Stimulated activated CD4-positive, alpha-beta T cell treated with anti-CD3 and anti-CD28 coated beads, Interleukin-2, amount 100 ng/mL, for 48 hours (primary cell): ENCODE measurements at places on chromosomes 4 and X.

DNA sequence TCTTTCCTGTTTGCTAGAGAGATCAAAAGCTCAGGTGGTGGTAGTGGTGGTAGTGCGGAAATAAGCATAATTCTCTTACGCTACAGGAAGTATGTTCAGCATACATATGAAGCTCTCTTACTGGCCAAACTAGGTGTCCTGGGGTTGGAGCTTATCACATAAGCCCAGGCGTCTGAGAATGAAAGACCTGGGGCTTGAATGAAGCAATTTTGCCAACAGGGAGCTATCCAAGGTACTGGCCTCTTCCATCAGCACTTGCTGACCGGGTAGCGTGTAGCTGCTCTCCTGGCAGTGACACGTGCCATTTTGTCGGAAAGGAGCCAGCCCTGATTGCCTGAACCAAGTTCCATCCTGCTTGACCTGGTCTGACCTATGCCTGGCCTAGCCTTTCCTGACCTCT is 65.9 kb upstream of the HPF1 start:
- DNase-seq = peak; percentile 2

DNA sequence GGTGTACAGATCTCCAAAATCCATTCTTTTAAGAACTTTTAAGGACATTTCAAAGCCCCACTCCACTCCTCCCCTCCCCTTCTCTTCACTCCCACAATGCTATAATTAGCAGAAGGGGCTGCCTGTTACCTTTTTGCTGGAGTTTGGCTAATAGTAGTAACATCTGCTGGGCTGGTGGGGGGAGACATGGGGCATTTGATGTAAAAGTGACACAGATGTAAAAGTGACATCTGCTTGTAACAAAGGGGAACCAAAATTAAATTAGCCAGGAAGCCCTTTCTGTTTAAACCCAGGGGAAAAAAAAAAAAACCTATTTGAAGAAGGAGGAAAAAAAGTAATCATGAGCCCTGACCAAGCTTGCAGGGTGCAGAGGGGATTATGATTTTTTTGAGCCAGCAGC is 5.4 kb upstream of the PHOX2B start:
- no peak for DNase-seq

GRCh38 chr4:108834166-108834834 is 71.4 kb upstream of the ETNPPL start:
- DNase-seq = no peak

DNA sequence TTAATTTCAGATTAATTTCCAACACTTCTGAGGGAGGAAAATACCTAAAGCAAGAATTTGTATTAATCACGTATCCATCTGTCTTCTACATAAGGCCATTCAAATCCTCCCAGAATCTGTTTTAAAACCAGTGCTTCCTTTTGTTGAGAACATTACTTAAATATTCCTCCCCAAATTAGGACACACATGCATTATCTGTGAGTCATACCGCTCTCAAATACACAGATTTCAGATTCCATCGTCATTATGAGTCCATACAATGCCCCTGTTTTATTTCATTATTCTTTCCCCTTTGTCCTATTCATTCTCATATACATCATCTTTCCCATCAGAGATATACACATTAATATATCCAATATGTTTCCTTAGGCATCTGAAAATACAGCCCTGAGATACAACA is 57.3 kb upstream of the PRSS12 start:
- DNase-seq = no peak

DNA sequence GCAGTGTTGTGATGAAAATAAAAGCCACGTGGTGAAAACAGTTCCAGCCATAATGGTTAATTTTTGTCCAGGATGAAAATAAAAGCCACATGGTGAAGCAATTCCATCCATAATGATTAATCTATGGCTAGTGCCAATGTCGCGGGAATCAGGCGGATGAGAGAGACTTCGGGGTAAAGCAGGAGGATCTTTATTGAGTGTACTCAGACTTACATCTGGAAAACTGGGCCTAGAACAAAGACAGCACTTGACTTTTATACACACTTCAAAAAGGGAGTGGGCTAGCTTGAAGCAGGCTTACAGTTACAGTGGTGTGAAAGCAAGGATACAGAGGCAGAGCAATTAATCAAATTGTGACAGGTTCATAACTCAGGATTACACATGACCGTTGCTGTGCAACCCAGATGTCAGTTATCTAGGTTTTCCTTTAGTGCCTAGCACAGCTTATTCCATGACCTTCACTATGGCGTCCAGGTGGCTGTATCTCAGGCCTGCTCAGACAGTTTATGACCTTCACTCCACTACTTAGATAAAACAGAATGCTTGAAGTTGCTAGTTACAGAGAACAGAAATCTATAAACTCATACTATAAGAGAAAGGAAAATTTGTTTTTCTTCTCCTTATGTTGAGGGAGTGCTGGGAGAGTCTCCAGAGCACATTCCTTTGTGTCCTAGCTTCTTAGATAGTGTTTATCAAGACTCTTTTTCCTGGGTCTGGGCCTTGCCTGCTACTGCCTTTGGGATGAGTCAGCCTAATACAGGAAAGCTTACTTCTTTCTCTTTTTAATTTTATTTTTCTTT is 5.9 kb upstream of the PLA2G12A start:
- no peak for DNase-seq

GRCh38 chrX:70030301-70030767 is 19.4 kb downstream of the AWAT2 start:
- DNase-seq = peak; percentile 57

GRCh38 chr4:73308286-73308685 is 49.7 kb upstream of the ANKRD17 start:
- no peak for DNase-seq

GRCh38 chr4:13427599-13428325 is 56.4 kb downstream of the RAB28 start:
- no peak for DNase-seq

DNA sequence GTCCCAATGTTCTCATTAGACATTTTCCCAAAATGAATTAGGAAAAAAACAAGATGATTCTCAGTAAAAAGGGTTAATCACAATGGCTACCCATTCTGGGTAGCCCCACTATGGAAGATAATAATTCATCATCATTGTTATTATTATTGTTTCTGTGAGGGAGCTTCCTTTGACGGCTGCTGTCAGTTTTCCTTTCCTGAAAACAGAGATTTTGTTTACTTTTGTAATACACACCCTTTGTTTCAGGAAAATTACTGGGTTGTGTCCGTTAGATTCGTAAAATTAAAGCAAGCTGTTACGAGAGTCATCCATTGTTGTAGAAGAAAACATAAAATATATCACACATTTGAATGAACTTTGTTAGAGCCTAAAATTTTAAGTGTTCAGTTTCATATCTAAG is 192.9 kb upstream of the ANKRD50 start:
- DNase-seq = no peak

DNA sequence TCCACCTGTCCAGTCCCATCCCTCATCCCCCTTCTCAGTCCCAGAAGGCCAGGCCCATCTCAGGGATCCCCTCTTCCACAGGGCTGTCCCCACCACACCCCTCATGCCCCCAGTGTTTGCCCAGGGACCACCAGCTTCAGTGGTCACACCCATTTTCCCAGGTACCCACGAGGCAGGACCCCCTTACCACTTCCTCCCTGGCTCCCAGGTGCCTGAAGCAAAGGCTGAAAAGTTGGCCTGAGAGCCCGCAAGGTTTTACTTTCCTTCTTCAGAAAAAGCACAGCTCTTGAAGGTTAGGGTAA is 7.8 kb downstream of the TMEM271 start:
- DNase-seq = no peak

- DNase-seq = no peak
These were observed 162.2 kb downstream of the KLHL4 start for GRCh38 chrX:87679849-87680248.

DNA sequence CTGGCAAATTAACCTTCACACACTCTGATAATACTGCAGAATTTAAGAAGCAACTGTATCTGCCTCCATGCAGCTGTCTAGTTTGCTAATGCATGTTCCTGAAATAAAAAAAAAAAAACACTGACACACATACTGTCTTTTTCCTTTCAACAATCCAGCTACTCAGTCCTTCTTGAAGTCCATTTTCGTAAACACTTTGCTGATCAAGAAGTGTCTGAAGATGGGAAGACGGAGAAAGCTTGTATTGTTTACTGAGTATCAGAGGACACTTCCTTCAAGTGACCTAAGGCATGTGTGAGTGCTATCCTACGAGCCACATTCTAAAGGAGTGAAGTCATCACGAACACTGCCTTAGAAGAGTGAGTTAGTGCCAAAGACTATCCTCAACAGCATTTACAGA is 82.6 kb downstream of the LUZP4 start:
- DNase-seq = no peak

- peak; percentile 10 for DNase-seq
These were observed 229.8 kb upstream of the SFRP2 start for GRCh38 chr4:154018659-154019058.

DNA sequence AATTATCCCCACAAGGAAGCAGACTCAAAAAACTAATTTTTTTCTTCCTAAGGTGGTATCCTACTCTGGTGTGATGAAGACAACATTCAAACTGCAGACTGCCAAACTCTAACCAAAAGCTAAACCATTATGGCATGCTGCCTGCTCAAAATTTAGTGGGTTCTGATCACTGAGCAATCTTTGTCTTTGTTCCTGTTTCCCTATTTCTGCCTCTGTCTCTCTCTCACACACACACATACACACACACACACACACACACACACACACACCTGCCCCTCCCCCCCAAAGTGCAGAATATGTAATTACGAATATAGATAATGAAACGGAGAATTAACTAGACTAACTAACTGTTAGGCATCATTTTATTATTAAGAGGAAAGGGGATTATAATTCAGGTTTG is 1278.6 kb downstream of the PCDH7 start:
- no peak for DNase-seq

DNA sequence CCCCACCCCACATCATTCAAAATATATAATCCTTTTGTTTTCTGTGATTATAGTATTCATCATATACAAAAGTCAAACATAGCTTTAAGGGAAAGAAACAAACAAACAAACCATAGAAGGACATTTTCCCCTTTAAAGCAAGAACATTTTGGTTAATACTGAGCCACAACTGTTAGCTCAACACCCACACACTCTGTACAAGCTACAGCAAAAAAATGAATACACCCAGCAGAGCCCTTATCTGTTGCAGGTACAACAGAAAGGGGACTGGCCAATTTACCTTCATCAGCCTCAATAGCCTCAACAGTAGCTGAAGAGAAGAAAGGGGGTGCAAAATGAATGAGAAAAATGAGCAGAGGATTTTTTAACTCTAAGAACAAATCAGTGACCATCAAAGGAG is 318.4 kb downstream of the PPP3CA start:
- no peak for DNase-seq

- DNase-seq = no peak
These were observed 33.7 kb upstream of the CCKAR start for GRCh38 chr4:26524011-26524410.

DNA sequence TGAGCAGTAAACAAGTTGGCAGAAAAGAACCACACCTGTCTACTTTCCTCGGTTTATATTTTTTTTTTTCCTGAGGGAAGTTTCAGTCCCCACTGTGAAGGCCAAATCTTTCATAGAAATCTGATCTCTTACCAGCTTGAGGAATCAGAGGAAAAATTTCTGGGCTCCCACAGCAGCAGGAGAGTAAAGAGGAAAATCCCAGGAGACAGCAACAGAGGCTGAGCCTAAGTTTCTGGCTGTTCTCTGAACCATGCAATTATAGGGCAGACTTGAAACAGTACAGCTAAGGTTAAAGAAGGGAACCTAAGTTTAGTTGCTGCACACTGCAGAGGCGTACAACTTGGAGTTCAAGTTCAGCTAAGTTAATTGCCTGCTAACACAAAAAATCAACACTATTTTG is 1090.9 kb upstream of the INTU start:
- no peak for DNase-seq

DNA sequence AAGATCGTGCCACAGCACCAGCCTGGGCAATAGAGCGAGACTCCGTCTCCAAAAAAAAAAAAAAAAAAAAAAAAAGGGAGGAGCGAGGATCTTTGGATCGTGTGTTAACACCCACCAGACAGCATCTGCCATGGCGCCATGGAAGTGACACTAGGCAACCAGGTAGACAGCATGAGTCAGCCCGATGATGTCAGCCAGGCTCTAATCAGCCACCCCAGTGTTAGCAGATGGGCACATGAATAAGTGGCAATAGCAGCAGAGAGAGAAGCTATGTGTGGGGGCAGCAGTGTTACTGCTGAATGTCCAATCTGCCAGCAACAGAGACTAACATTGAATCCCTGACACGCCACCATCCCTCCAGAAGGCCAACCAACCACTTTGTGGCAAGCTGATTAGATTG is 6.6 kb downstream of the SYN1 start:
- DNase-seq = no peak

DNA sequence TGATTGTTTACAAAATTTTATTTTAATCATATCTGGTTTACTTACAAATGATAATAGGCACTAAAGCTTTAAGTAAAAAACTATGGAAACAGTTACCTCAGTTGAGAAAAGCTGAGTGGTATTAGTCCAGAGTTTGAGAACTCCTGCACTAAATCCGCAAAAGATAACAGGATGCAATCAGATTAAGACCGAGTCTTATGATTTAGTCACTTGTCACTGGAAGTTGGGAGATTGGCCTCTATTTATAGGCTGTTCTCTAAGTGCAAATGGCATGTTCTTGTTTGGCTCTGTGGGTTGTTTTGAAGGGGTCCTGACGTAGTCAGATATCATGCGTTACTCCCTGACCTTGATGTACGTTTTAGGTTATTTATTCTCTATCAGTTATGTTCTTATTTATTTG is 6.3 kb downstream of the GPAT3 start:
- no peak for DNase-seq

GRCh38 chrX:17036171-17036961 is 89.9 kb downstream of the REPS2 start:
- no peak for DNase-seq

- DNase-seq = no peak
These were observed 284.4 kb upstream of the SFRP2 start for GRCh38 chr4:154073107-154073822.

DNA sequence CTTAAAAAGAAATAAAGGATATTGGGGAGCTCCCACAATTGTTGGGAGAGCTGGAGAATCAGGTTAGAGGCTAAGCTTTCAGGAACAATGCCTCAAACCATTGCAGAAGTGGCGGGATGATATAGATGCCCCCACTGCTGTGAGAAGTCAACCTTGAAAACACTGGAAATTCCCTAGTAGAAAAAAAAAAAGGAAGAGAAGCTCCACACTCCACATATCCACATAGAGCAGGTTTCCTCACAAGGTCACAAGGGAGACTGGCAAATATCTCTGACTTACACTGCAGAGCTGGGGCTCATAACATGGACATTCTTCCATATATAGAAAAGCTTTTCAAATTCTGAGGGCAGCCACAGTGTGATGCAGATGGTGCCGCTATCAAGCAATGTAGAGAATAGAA is 22.7 kb upstream of the OGT start:
- no peak for DNase-seq
